Activated CD4-positive, alpha-beta memory T cell treated with anti-CD3 and anti-CD28 coated beads for 36 hours (primary cell): ENCODE measurements at places on chromosomes 2 and 18.
A peak's percentile ranks its signal among the peaks of the same experiment; 100 is the strongest.

DNA sequence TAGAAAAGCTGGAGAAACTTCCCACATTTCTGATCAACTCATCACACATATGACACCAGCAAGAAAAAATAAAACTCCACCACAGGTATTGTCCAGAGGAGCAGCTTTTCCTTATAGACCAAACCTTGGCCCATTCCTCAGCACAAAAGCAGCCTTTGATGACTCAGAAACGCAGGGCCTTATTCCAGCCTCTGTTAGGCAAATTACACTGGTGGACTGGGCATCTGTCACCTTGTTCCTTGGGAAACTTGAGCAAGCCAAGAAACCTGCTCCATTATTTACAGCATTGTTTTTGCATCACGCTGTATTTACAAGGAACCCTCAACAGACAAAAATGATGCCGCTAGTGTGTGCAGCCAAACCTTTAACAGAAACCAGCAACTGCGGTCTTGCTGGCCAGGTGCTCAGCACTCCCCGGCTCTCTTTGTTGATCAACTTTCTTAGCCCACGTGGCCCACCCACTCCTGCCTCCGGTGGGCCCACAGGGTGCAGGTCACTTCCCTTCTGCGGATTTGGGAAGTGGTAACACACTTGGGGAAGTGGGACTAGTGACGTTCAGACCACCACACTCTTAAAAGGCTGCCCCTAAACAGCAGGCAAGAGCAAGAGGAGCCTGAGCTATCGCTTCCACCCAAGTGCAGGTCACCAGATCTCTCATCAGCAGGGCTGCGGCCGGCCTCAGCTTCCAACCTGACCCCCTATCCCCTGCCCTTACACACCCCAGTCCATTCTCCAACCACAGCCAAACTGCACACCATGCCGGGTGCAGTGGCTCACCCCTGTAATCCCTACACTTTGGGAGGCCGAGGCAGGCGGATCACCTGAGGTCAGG lies 1.5 kb downstream of the AP1S3 start:
- no peak for DNase-seq

DNA sequence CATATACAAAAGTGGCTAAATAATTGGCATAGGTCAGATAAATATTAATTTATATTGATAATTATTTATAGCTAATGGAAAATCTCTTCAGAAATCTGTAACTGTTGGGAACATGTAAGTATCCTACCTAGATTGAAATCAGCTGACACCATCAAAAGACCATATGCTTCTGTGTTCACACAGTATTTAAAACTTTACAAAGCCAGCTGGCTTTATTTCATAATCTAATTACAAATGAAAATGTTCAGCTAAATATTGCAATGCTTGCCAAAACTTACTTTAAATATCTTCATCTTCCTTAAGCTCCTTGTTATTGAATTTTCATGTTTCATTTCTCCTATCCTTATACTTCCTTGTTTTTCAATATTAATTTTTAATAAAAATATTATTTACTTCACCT lies 190.9 kb upstream of the DOK6 start:
- no peak for DNase-seq

DNA sequence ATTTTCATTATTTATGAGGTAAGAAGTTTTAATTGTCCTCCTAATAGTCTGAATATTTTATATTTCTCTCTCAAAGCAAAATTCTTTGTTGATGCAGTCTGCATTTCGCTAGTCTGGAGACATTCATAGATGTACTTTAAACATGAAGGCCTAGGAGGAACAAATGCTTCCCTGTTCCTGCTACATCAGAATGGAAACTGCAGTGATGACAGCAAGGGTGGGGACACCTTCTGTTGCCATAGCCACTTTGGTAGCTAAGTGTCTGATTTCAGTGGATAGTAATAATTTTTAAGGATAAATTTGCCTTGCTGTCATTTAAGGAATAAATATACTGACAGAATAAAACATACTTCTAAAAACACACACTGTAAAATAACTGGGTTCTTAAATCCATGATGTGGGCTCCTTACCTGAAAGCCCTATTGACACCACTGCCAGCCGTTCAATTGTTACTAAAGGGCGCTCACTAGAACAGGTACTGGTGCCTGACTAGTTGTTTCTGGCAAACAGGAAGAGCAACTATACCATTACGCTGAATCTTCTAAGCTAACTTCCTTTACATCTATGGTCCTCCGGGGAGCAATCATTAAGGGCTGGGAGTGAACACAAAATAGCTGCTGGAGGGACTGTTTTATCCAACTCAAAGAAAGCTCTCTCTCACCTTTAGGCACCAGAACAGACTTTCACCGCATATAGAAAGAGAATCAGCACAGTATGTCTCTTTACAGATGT lies 88.2 kb downstream of the TMEM131 start:
- no peak for DNase-seq

DNA sequence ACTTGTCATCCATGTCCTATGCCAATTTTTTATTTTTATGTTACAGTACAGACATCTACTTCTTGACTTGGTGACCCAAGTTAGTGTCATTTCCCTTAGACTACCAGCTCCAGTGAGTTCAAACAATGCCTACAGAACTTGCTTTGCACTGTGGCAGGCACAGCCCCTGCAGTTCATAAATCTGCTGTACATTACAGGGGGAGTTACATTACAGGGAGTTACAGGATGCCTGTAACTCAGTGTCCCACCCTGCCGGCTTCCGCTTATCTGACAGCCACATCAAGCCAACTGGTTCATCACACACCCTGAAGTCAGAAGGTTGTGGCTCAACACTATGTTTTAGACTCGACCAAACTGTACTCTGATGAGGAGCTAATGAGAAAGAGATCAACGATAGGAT lies 7.8 kb upstream of the NPAS2 start:
- DNase-seq = no peak

DNA sequence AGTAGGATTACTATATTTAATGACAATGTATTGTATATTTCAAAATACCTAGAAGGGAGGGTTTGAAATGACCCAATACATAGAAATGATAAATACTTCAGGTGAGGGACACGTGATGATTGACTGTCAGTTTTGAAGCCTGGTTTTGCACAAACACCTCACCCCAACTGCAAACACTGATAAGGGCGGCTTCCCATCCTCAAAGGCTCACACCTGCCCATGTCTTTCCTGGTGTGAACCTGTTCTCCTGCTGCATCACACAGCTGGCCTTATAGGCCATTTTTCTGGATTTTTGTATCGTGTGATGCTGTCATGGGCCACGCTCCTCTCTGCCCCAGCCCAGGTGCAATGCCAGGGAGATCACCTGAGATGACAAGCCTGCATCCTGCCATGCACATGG lies 166.5 kb upstream of the NCK2 start:
- DNase-seq = no peak

- DNase-seq = no peak
Observed at GRCh38 chr2:190657474-190658255, 8.8 kb downstream of the NAB1 start.

DNA sequence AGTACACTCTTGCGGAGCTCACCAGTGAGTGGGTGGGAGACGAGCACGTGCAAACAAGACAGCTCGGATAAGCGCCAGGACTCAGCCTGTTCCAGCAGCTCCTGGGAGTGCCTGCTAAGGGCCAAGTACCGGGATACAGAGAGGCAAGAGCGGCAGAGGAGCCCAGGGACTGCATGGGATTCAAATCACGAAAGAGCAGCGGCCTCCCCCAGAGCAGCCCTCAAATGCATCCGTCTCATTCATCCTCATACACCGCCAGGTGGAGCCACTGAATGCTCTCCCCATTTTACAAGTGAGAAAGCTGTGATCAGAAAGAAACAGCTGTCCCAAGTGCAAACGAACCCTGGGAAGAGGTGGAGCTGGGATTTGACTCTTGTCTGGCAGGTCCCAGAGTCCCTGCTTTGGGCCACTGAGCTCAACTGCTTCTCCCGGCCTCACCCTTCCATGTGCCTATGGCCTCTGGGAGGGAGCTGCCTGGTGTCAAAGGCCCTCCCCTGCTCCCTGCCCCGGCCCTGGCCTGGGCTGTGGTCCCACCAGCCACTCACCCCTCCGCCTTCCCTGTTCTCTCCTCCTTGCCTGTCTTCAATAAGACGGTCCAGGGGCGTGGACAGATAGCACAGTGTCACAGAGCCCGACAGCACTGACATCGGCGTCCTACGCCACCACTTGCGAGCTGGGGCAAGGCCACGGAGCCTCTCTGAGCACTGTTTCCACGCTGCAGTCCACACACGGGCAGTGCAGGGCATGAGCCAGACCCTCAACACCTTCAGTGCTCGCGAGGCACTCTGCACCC lies 72.8 kb upstream of the TAF1B start:
- peak; percentile 74 for DNase-seq

- no peak for DNase-seq
Observed at GRCh38 chr2:198157314-198157713, 352.9 kb downstream of the PLCL1 start.
